Erythroblast (primary cell): ENCODE measurements at places on chromosomes 5 and 9.

- DNase-seq, result no peak
Observed at GRCh38 chr9:136273921-136274785, 28.5 kb upstream of the QSOX2 start.

- no peak for DNase-seq
Observed at GRCh38 chr5:60453186-60453976, 246.6 kb downstream of the DEPDC1B start.

DNA sequence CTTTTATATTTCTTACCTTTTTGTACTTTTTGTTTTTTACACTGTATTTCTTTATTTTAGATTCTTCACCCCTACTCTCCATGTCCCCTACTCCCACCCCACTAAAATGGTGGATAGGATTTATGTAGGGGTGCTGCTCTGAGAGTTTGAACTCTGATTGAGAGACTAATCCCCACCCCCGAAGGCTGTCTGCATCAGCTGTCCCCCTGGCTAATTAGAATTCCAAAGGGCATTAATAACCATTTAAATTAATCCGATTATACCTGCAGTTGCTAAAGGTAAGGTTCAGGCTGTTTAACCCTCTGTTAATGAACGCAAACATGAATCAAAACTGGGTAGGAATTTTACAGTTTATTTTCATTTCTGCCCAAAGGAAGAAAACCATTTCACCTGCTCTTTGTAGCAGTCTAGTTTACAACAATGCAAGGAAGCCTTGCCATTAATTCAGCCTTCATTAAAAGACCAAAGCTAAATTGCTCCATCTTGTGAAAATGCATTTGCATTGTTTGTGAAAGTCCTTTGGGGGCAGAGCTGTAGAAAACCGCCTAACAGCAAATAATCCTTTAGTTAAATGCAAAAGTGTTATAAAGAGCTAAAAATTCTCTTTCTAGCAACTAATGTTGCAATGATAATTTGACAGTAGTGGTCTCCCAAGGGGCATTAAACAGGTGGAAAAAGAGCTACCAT is 71.2 kb downstream of the ZCCHC7 start:
- no peak for DNase-seq

GRCh38 chr9:89367281-89367680 is 49.0 kb downstream of the SECISBP2 start:
- no peak for DNase-seq

GRCh38 chr5:74717596-74717995 is 32.6 kb downstream of the HEXB start:
- DNase-seq, result no peak

- no peak for DNase-seq
Observed at GRCh38 chr5:117357886-117358285, 783.3 kb upstream of the SEMA6A start.

- no peak for DNase-seq
Observed at GRCh38 chr9:114290561-114290986, 32.3 kb upstream of the ORM1 start.

DNA sequence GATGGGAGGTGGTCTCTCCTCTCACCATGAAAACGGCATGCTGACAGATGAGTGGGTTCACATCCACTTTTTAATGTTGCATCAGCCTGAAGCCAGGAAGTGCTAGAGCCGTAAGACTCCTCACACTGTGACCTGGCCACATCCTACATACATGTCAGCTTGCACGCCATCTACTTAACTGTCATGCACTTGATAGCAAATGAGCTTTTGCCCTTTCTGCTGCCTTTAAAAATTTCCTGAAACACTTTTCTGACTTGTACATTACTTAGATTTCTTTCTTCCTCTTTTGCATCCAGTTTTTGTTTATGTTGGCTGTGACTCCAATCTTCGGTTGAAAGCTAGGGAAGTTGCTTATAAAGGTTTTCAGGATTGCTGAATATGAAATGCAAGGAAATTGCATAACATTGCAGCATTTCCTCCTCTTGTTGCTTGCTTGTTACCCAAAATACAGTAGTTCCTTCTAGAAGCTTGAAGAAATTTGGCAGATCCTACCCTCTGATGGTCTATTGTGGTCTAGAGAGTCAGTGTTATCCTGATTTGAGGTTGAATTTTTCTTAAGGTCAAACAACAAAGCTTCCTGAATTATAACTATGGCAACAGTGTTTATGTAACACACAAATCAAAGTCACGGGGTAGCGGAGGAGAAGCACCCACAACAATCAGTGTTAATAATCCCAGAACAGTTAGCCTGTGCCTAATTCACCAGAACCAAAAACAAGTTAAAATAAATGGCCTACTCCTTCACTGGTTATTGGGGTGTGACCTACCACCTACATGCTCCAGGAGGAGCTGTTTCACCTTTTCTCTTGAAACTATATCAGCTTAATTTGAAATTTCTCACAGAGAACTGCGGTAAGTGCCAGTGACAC is 232.5 kb downstream of the ARHGAP26 start:
- peak; percentile 26 for DNase-seq

- no peak for DNase-seq
Observed at GRCh38 chr9:124206391-124206790, 51.4 kb upstream of the NEK6 start.

DNA sequence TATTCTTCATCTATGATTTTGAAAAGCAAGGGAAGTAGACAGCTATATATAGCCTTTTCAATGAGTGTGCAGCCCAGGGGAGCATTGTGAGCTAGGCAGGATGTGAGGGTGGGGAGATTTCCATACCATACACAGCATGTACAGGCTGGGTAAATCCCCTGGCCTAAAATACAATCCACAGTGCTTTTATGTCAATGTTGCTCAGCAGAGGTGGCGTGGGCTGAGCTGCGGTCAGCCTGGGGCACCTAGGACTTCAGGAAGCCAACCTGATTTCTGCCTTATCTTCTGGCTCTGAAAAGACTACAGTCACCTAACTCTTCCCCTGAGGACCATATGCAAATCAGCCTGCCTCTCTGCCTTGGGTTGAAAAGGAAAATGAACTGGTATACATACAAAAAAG is 6.3 kb upstream of the GARIN3 start:
- no peak for DNase-seq

- no peak for DNase-seq
Observed at GRCh38 chr9:131704141-131704983, 35.5 kb downstream of the RAPGEF1 start.

- no peak for DNase-seq
Observed at GRCh38 chr5:12522116-12522515, 617.9 kb upstream of the CTNND2 start.

DNA sequence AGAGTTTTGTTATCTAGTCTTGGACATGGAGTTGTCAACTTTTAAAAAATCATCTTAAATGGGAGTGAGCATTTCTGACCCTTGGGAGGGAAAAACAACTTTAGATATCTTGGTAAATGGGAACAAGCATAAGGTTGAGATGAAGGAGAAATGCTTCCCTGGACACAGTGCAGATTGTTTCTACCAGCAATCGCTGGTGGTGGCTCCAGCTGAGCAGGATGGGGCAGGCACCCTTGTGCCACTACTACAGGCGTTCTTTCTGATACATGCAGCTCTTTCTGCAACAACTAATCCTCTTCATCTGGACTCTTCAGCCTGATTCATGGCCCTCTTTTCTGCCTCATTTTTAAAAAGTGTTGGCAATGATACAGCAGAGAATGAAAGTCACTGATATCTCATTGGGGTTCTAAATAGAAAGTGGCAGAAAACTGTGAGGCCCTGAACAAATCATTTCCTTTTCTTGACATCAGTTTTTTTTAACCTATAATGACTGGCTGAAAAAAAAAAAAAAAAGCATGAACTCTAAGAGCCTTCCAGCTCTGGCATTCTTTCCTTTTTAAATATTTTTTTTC is 409.4 kb upstream of the PTGER4 start:
- no peak for DNase-seq

DNA sequence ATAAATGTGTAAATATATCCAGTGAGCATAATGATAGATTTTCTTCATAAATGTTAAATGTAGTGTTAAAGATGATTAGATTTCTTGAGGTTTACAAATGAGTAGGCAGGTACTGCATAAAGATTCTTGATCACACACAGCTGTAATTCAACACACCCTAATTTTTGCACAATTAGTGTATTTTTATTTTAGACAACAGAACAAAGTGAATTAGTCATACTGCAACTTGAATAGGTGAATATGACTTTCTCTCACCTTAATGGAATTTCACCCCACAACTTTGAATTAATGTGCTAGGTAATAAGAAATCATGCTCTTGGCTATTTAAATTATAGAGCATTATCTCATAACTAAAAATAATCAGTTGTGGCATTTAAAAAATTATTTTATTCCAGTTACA is 795.7 kb upstream of the ACO1 start:
- no peak for DNase-seq

GRCh38 chr5:40278881-40279280 is 400.8 kb upstream of the PTGER4 start:
- no peak for DNase-seq

DNA sequence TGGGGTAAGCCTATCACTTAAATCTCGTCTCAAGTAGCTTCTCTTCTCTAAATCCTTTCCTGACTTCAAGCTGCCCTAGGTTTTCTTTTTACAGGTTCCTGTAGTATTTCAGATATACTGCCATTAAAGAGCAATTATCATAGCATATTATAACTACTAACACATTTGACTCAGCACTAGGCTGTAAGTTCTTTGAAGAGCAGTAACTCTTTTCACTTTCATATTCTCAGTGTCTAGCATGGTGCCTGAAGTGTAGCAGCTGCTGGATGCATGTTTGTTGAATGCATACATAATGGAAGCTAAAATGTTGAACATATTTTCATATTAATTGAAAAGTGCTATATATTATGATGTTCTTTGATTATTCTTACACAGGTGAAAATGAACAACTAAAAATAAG is 22.5 kb downstream of the CCDC152 start:
- DNase-seq, result no peak

DNA sequence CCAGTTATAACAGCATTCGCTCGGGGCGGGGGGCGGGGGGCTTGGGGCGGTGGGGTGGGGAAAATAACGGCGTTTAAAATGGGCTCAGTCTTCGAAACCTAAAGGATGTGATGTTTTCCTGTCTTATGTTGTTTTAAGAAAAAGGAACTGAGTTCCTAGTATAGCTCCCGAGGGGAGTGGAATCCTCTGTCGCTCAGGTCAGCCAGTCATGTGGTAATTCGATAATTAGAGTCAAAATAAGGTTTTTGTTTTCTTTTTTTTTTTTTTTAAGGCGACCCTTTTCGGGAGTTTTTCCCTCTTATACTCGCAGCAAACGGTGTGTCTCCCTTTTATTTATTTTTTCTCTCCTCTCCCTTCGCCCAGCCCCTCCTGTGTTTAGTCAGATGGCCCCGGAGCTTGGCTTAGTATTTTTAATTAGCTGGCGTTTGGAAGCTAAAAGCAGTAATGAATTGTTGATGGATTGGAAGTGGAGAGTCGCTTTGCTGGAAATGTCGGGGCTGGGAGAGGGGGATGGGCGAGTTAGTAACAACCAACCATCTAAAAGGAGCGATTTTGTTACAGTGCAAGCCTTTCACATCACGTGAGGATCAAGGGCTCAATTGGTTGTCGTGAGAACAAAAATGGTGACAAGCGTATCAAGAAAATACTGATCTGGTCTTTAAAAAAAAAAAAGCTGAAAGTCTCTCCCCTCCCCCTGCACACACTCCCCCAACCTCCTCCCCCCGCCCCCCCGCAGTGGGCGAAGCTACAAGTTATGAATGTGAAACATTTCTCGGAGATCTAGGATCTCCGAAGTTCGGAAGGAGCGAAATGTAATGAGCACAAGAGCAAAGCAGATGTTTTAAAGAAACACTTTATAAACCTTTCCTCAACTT is 714 bp upstream of the ZNF608 start:
- peak; percentile 84 for DNase-seq

DNA sequence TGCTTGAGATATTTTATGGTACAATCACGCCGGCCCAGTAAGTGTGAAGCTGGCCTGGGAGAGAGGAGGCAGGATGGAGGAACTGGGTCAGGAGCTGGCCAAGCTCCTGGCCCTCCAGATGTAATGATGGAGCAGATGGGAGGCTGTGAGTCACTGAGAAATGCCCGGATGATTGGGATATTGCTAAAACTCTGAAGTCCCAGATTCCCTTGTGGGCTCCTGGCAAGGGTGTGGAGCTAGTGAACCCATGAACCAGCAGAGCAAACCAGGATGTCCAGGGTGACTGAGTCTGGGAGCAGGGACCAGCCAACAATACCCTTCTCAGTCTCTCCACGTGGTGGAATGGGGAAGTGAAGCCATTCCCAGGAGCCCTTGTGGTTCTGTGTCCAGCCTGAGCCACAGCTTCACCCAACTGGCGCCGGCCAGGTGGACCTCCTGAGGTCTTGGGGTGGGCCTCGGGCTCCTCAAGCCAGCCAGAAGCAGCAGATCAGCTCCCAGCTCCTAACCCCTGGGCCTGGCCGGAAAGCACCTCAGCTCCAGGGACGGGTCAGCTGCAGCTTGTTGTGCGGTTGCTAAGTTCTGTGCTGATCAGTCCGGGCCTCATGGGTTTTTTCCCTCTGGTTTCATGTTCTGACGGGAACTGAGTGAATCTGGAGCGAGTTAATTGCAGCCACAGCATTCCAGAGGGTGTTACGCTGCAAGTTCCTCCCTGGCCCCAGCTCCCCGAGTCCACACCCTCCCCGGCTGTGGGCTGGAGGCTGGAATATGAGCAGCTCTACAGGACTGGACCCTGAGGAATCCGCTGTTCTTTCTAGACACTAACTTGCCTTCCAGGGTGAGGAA is 37.6 kb downstream of the DUSP1 start:
- no peak for DNase-seq

DNA sequence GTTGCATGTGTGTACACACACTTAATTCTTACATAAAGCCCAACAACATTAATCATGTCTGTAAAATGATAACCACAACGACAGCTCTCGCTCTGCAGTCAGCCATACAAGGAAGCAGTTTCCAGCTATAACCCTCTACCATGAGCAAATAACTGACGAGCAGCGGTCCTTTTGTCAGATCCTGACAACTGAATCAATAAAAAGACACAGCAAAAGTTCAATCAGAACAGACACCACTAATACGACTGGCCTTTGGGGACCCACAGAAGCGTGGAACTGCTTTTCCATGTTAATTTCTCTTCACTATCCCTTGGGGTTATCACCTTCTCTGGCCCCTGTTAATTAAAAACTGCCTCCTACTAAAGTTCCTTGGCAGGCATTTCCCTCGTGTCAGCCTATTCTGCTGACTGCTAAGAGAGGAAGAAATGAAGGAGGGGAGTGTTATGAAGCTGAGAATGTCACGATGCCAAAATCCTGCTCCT is 722.8 kb upstream of the GRAMD2B start:
- DNase-seq, result no peak

DNA sequence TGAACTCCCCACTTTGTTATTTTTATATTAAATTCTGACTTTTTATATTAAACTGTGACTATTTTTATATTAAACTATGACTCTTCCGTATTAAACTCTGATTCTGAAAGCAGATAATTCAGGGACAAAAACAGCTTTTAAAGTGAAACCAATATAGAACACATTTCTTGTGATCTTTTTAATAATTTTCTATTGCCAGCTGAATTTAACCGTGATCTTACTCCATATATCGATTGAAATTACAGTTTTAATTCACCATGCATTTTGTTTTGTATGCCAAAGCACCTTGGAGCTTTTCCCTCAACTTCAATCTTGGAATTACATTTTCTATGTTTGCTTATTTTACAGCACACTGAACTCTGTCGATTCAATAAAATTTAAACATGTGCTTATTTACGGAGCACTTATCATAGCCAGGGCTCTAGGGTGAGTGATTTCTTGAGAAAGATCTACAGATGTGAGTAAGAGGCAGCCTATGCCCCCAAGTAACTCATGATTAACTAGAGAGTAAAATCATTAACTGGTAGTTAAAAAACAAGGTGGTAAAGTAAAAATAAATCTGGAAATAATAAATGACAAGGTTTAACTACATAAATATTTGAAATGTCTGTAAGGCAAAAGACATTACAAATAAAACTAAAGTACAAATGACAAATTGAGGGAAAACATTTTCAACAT is 72.9 kb upstream of the ALDH1B1 start:
- DNase-seq, result no peak

- no peak for DNase-seq
Observed at GRCh38 chr5:176843673-176844072, 33.3 kb downstream of the UNC5A start.
